Testis (tissue), 5 donors: ENCODE measurements at places on chromosomes 13 and 19. TPM values are rescaled to one million over a fixed set of nuclear protein-coding genes. Genes with fewer than 3 reads are reported as not detected.
A peak's percentile ranks its signal among the peaks of the same experiment; 100 is the strongest.

DNA sequence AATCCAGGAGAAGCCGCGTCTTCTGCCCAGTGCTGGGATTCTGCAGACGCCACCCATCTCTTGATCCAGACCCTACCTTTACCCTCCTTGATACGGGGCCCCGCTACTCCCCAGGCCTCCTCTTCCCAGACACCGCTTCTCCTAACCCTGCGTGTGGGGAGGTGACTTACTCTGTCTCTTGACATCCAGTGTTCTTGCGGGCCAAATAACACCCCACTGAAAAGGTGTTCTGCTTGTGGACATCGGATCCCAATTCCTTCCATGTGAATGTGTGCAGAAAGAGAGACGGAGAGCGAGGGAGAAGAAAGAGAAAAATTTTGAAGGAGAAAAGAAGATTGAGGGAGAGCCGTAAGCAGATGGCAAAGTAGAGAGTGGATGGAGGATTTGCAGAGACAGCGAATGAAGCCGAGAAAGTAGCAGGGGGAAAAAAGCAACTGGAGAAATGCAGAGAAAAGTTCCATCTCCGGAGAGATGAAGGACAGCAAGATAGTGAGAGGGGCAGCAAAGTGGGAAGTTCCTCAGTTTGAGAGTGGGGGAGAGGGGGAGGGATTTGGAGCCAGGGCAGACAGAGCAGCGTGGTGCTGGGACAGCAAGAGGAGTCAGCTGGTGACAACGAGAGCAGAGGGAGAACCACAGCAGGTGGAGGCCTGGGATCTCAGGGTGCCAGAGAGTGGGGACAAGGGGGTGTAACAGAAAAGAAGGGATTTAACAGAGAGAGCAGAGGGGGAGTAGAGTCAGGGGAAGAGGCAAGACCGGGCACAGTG, 814 bp downstream of the ZNF480 start:
- no peak for DNase-seq

GRCh38 chr19:17391371-17392151, 2.4 kb downstream of the CCDC194 start:
- no peak for DNase-seq

DNA sequence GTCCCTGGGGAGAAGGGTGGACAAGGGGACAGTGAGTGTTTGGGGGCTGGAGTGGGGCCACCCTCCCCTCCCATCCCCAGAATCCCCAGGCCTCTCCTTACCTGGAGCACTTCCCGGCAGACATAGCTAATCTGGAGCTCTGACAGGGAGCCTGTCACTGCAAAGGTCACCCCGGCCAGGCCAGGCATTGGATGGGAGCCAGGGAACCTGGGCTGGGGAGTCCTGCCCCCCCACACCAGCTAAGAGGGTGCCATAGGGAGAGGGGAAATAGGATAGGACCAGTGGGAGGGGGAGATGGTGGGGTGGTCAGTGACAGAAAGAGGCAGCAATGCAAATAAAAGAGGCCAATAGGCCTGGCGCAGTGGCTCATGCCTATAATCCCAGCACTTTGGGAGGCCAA, 3.5 kb downstream of the MAP4K1 start:
- no peak for DNase-seq

DNA sequence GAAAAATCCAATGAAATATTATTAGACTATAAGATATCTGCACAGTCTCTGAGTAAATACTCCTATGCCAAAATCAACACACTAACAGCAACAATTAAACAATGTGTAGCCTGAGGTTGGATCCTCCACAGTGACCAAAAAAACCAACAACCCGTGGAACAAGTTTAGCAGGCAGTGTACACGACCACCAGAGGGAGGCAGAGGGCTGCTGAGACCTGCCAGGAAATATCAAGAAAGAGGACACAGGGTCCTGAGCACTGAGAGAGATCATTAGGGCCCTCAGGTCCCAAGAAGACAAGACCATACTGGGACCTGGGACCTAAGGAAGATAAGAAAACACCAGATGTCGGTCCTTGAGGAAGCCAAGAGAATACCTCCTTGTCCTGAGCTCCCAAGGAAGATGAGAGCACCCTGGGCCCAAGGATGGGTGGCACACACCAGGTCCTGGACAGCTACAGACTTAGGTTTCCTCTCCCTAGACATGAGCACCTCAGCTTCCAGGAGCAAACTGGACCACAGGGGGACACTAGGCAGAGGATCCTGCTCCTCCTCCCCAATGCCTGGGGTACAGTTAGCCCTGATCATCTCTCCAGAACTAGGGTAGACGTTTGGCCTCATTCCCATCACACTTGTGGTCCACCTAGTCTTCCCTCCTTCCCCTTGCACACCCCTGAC, 822 bp upstream of the ZNF274 start:
- peak; percentile 86 for DNase-seq

GRCh38 chr13:105572401-105572800, 963.1 kb downstream of the EFNB2 start:
- DNase-seq = no peak

DNA sequence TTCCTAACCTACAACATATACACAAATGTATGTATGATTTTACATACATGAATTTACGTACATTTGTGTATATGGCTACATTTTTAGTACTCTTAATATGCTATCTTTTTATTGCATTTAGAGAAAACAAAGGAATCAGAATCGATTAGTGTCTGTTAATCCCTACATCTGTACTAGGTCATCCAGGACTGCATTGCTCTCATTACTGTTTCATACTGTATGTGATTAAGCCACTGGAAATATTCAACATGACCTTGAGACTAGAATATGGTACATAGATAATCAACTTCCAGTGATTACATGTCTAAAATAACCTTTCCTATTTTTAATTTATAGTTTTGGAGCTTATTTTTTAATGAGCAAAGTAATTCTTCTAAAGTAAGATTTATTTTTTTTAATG, 5.3 kb upstream of the MAB21L1 start:
- no peak for DNase-seq

GRCh38 chr13:66655847-66656454, 574.2 kb downstream of the PCDH9 start:
- no peak for DNase-seq

DNA sequence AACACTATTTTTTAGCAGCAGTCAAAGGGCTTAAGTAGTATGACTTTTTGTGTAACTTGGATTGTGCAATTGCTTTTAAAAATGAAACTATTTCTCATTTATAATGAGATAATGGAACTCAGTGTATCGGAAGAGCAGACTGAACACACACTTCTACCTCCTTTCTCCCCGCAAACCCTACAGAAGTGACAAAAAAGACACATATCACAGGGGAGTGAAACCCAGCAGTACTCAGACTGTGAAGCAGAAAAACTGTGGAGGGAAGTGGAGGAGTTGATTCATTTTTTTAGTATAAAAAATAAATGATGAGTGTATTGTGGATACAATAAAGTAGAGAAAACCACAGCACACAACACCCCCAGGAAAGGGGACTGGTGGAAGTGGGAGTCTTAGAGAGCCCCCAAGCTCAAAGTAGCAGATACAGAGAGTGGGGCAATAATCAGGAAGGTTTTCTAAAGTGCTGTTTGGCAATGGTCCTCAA, 9.7 kb downstream of the LPAR6 start:
- DNase-seq = no peak

The RASGRP4 gene
- 1.3 TPM for total RNA-seq

The ZNF471 gene
- total RNA-seq = 22.8 TPM

The MEIS3 gene
- total RNA-seq = 21.3 TPM

The ZSCAN22 gene
- 3.5 TPM for total RNA-seq

The PRR36 gene
- total RNA-seq = 2.9 TPM

The VSTM1 gene
- not detected for total RNA-seq

The GSX1 gene
- total RNA-seq = not detected

The S1PR4 gene
- total RNA-seq = 0.81 TPM
